ENCODE measurements at places on chromosomes 5 and 9. TPM values are rescaled to one million over a fixed set of nuclear protein-coding genes. Genes with fewer than 3 reads are reported as not detected.

Gene HTR1A
- not detected for total RNA-seq

Gene RLN1
- total RNA-seq = 0.84 TPM

DNA sequence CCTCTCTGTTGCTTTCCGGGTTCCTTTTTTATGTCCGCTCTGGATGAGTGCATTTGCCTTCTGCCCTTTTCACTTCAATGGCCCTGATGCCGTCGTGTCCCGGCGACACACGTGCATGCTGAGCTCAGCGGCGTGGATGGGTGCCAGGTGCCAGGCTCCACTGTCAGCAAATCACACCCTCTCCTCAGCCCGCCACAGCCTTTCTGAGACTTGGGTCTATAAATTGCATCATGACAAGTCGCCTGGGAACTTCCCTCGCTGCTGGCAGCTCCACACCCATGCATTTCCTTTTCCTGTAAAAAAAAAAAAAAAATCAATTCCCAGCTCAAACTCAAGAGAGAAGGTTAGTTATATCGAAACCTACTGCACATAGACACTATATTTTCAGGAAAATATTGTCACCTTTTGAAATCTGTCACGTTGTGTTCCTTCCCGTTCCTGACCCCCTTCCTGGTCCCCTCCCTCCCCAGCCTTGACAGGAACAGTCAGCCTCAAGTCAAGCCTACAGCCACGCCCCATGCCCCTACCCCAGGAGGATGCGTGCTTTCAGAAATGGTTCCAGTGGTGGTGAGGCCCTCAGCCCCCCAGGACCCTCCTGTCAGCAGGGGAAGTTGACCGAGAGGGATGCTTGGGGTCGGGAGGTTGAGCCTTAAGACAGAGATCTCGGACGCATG, 110.3 kb upstream of the PTCH1 start:
- no peaks in the 10 kb centered on the region for H3K27me3 ChIP-seq
- no peak overlapping the region for H3K27ac ChIP-seq
- no peak overlapping the region for H3K4me3 ChIP-seq
- DNase-seq = no peak
- peaks cover 5% of the 10 kb centered on the region for H3K4me1 ChIP-seq
- H3K36me3 ChIP-seq = no peaks in the 10 kb centered on the region

- H3K4me1 ChIP-seq = peaks cover 15% of the 10 kb centered on the region
- no peak overlapping the region for H3K4me3 ChIP-seq
- H3K27ac ChIP-seq = no peak overlapping the region
- no peaks in the 10 kb centered on the region for H3K36me3 ChIP-seq
- no peak for DNase-seq
Observed at GRCh38 chr5:151903243-151903653, 21.4 kb downstream of the GLRA1 start.

GRCh38 chr5:147852365-147852764, 20.9 kb upstream of the SPINK1 start:
- H3K27ac ChIP-seq = no peak overlapping the region
- peaks cover 11% of the 10 kb centered on the region for H3K27me3 ChIP-seq
- no peak for DNase-seq
- no peak overlapping the region for H3K4me3 ChIP-seq
- H3K36me3 ChIP-seq = no peaks in the 10 kb centered on the region
- no peaks in the 10 kb centered on the region for H3K4me1 ChIP-seq

DNA sequence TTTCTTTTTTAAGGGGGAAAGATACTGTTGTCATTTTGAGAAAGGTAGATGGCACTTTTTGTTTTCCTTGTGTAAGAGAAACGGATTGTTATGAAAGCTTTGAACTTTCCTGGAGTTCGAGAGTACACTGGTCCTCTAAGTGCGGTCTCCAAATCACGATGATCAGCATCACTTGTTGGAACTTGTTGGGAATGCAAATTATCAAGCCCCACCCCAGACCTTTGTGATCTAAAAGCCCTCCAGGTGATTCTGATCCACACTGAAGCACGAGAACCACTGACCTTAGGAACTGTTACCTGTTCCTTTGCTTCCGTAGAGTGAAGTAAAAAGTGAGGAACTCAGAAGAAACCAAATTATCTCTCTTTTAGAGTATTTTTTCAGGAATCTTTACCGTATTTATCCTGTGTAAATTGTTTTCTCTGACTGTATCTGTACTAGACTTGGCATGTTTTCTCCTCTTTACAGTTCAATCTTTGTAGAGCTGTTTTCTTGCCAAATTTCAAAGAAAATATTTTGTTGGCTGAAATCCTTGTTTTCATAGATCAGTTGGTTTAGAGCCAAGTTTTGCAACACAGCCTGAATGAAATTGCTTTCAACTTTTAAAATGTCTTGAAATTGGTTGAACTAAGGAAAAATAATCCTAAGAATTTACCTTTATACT, 4.0 kb downstream of the MAT2B start:
- H3K4me3 ChIP-seq = peak overlapping the region; percentile 80
- H3K27ac ChIP-seq = no peak overlapping the region
- peaks cover 4% of the 10 kb centered on the region for H3K27me3 ChIP-seq
- H3K36me3 ChIP-seq = peaks cover 3% of the 10 kb centered on the region
- DNase-seq = no peak
